ENCODE measurements at places on chromosomes 4 and X.

- DNase-seq: peak; percentile 72
Observed at GRCh38 chr4:184384056-184384809, 90.1 kb downstream of the IRF2 start.

DNA sequence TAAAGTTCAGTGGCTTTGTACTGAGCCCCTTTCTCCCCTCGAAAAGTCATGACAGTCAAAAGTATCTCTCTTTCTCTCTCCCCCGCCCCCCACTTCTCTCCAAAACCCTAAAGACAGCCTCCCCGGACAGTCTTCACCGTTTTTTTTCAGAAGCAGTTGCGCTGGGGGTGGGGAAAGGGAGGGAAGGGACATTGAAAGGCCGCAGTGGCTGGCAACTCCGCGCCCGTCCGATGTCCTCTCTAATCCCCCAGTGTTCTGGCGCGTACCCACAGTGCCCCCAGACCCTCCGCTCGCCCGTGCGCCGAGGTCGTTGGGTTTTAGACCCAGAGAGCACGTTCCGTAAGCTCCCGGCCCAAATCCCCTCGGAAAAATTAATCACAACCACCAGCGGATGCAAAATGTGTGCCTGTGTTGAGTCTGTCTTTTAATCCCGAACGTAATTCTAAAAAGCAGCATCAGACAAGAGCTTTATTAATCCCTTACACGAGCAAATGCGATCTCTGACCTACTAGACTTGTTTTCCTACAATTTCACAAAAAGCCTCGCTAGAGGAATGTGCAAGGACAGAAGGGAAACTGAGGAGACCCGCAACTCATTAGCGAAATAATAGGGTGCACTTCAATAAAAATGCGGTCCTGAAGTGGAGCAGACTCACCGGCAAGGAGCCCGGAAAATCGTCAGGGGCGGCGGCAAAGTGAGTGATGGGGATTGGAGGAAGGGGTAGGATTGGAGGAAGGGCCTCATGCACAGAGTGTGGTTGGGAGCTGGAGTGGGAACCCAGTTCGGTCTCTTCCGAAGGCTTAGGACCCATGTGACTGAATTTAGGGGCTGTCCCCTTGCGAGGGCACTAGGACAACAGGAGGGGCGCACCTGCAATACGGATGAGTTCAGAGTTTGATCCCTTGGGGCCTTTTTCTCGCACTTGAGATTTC lies 12.2 kb upstream of the PRDM8 start:
- DNase-seq: peak; percentile 66

DNA sequence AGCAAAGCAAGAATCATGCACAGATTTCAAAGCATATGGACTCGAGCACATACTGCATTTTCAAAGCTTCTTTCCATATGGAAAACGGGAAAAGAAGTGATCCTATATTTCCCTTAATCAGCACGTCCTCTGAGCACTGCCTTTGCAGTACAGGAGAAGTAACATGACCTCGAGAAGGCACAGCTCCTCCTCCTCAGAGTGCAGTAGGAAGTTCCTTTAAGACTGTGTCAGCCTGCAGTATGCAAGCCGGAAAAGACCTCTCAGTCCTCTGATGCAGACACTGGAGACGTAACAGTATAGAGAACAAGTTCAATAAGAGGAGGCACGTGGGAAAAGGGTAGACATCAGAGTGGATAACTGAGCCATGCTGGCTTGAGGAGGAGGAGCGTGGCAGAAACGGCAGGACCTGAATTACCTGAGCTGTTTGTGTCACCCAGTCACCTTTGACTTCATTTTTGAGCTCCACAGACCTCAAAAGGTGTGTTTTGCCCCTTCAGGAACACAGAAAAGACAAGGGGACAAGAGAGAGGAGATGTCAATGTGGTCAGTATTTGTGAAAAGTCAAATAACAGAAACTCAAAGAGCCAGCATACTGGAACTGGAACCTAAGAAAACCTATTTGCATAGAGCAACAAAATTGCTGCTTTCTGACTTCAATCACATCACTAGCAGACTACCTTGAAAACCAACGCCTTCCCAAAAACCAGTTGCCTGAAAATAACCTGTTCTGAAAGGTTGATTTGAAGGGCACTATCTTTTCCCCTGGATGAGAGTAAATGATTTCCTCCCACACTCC lies 20.8 kb downstream of the IRF2 start:
- DNase-seq: peak; percentile 69

- no peak for DNase-seq
Observed at GRCh38 chr4:85491527-85491926, 16.6 kb downstream of the ARHGAP24 start.

- DNase-seq: no peak
Observed at GRCh38 chrX:1075741-1076140, 136.7 kb downstream of the CRLF2 start.

GRCh38 chrX:35380808-35381700 lies 417.1 kb upstream of the MAGEB16 start:
- no peak for DNase-seq

GRCh38 chr4:1369479-1370079 lies 22.6 kb downstream of the UVSSA start:
- DNase-seq: no peak

GRCh38 chr4:110344165-110344564 lies 131.8 kb upstream of the ENPEP start:
- DNase-seq: no peak

GRCh38 chrX:154477891-154478477 lies 1.1 kb downstream of the LAGE3 start:
- DNase-seq: no peak

DNA sequence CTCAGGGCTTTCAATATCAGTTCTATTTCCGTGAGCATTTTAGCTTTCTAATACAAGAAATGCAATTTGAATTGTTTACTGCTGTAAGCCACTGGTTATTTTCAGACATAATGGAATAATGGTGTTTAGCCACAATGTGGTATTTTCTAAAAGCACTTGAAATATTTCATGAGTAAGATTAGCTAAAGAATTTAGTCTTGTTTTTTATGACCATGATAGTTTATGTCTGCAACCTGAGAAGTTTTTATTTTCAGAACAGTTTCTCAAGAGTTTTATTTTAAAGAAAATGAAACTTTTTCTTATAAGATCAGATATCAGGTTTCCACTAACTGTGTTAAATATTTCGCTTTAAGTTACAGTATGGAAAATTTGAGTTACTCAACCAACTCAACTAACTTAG lies 60.2 kb downstream of the SLIT2 start:
- no peak for DNase-seq

DNA sequence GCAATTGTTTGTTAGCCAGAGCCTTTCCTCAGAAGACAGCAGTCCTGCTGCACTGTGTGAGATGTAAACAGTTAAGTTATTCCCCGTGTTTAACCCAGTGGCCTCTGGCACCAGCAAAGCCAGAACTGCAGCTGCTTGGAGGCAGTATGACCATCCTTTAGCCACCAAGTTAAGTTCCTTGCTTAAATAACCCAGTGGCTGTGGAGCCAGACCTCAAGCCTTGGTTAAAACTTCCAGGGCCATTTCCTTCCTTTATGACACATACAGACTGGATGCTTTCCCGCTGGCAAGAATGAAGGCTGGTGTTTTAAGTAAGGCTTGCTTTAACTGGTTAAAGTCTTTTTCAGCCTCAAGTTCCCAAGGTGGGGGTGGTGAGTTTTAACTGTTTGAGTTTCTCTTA lies 379.8 kb downstream of the DCAF12L2 start:
- no peak for DNase-seq

GRCh38 chr4:64784125-64784524 lies 374.9 kb upstream of the TECRL start:
- no peak for DNase-seq

GRCh38 chr4:4729206-4729605 lies 130.3 kb upstream of the MSX1 start:
- no peak for DNase-seq

DNA sequence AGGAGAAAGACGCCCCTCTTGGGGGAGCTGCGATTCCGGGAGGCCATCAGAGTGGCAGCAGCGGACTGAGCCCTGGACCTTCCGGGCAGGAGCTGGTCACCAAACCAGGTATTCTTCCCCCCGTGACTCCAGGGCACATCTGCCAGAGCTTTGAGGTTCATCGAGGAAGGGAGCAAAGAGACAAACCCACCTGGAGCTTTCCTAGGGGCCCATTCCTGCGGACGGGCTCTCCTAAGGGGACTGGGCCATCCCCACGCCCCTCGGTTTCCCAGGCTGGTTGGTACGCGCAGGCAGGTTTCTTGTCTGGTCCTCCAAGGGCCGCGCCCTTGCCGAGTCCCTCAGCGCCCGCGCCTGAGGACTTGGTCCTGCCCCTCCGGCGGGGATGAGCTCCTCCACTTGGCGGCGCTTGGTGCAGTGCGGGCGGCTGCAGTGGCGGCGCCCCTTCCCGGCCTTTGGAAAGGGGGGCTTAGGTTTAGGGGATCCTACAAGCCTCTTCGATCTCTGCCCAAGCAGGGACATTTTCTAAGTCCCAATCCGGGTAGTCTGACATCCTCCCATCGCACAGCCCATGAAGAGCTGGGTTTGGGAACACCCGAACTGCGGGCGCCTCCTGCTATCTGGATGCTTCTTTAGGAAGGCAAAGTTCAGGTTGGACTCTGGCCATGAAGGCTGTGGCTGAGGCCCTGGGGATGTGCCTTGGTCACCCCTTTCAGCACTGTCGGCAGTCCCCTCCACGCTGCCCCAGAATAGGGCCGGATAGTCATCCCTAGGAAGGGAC lies 538 bp downstream of the STBD1 start:
- no peak for DNase-seq

- no peak for DNase-seq
Observed at GRCh38 chr4:87974856-87975462, 555 bp upstream of the SPP1 start.

DNA sequence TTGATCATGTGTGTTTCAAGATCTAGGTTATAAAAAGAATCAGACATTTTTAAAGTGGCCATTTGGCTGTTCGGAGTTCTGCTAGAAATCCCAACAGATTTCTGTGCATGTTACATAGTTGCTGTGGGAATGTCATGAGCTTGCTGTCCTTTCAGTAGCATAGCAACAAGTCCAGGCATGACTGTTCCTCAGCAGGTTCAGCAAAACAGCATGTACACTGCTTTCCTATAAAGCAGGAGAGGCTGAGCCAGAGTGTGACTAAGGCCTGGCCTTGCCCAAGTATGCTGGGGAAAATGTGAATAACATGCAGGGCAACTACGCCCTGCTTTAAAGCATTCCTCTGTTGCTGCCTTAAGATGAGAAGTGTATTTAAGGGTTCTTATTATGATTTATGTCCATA lies 217.1 kb upstream of the SMIM31 start:
- no peak for DNase-seq

DNA sequence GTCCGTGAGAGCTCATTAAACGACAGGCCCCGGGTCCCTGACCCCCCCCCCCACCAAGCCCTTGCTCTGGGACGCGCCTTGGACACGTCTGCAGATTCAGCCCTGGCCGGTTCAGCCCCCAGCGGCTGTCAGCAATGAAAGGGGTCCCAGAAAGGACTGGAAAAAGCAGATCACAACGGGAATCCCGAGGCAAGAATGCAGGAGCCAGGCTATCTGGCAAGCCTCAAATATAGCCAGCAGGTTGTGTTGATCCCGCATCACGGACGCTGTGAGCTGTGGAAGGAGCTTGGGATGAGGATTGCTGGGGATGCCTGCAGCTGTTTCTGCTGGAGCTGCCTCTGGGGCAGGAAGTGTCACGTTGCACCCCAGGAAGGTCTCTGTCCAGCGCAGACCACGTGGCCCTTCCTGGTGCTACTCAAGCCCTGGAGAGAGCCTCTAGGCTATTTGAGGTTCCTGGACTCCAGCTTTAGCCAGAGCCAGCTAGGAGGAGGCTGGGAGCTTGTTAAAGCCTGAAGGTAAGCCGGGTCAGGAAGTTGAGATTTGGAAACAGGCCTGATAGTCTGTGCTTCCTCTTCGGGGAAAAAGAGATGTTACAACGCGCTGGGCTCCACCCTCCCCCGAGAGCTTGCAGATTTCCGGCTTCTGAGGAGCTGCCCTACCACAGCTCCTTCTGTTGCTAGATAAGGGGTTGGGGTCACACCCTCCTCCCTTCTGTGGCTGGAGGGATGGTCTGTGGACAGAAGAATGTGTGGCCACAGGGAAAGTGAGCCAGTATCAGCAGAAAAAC lies 19.3 kb upstream of the CSF2RA start:
- peak; percentile 71 for DNase-seq

- DNase-seq: no peak
Observed at GRCh38 chr4:154014407-154015321, 225.8 kb upstream of the SFRP2 start.

DNA sequence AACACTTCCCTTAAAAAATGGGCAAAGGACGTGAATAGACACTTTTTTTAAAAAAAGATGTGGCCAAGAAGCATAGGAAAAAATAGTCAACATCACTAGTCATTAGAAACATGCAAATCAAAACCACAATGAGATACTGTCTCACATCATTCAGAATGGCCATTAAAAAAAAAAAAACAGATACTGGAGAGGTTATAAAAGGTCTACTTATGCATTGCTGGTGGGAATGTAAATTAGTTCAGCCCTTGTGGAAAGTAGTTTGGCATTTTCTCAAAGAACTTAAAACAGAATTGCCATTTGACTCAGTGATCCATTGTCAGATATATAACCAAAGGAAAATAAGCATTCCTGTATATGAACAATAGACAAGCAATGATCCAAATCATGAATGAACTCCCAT lies 352.8 kb upstream of the EPHA5 start:
- DNase-seq: no peak

- DNase-seq: no peak
Observed at GRCh38 chrX:11960031-11960430, 178.2 kb upstream of the FRMPD4 start.

DNA sequence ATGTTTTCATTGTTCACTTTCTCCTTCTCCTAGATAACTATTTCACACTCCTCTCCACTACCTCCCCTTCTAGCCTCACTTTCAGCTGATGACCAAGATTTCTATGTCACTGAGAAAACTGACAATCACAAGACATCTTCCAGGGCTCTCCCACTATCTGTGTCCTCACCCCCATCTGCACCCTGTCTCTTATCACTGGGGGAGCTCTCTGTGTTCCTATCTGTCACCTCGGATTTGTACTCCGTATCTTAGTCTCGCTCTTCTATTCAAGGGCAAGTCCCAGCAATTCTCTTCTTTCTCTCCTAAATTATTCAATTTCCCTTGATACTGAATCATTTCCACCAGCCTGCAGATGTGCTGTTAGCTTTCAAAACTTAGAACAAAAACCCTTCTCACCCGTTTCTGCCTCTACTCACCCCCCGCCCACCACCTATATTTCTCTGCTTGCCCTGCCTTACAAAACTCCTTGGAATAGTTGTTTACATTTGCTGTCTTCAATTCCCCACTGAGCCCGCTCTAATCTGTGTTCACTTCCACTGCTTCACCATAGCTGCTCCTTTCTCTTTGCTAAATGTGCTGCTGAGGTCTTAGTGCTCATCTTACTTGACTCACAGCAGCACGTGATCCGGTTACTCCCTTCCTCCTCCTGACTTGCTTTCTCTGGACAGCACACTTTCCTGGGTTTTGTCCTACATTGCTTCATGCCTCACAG lies 293.2 kb downstream of the UNC5C start:
- no peak for DNase-seq

DNA sequence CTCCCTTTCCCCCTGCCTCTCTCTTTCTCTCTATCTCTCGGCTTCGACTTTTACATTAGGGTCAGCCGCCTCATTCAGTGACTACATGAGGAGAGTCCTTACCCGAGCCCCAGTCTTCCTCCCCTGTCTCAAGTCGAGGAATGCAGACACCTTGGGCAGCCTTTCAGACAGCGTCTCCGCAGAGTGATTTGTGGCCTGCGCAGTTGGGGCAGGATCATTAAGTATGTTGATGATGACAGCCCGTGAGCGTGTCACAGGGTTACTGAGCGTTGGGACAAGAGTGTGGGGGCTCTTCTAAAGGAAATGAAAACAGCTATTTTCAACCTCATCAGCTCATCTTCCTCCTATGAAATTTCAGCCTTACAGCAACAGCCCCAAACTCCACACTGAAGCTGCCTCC lies 312.1 kb upstream of the GATB start:
- DNase-seq: no peak

Data from activated CD8-positive, alpha-beta memory T cell treated with anti-CD3 and anti-CD28 coated beads, Interleukin-2, amount 10 ng/mL, durations not matched to agents 7 days and 5 days (primary cell).